Endothelial cell of umbilical vein (primary cell): ENCODE measurements at places on chromosomes 2 and 18. TPM values are rescaled to one million over a fixed set of nuclear protein-coding genes. Genes with fewer than 3 reads are reported as not detected.

The ZAP70 gene
- not detected in 2 replicates for total RNA-seq

- H3K27me3 ChIP-seq: no peaks in the 10 kb centered on the region
- no peaks in the 10 kb centered on the region for H3K4me1 ChIP-seq
- no peak overlapping the region for H3K27ac ChIP-seq
- H3K4me3 ChIP-seq: no peak overlapping the region
- no peaks in the 10 kb centered on the region for H3K36me3 ChIP-seq
These were observed 243.1 kb downstream of the ADCYAP1 start for GRCh38 chr18:1147730-1148129.

DNA sequence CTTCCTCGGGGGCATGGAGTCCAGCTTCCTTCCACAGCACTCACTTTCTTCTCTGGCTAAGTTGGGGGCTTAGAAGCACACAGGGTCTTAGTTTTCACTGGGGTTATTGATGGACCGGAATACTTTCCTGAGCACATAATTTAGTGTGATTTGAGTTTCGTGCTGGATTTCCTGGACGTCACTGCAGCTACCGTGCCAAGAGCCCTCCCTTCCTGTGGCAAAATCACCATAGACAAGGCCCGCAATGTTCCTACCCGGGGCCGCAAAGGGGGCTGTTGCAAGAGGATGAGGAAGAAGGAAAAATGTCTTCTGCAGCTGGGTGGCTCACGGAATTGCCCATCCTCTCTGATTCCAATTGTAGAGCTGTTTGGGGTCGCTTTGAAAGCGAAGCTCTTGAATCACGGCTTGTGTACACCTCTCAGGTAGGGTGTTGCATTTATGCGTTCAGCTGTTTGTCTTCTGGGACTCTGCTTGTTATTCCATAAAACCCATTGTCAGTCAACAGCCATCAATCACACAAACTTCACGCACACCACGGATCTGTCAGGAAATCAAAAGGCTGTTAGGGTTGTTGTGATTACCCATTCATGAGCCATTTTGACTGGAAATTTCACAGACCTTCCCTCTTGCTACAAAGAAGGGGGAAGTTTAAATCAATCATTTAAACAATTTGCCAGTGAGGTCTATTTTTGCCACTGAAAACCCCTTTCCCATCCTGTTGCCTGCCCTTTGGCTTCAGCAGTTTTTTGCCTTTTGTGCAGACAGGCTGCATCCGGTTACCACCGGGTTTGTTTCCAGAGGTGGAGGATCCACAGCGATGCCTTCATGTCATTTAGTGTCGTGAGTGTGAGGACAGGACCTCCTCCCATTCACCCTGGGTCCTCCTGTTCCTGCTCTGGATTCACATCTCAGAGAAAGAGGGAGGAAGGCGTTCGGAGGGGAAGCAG lies 36.0 kb downstream of the SMIM21 start:
- no peaks in the 10 kb centered on the region for H3K36me3 ChIP-seq
- no peaks in the 10 kb centered on the region for H3K4me1 ChIP-seq
- no peak overlapping the region for H3K27ac ChIP-seq

DNA sequence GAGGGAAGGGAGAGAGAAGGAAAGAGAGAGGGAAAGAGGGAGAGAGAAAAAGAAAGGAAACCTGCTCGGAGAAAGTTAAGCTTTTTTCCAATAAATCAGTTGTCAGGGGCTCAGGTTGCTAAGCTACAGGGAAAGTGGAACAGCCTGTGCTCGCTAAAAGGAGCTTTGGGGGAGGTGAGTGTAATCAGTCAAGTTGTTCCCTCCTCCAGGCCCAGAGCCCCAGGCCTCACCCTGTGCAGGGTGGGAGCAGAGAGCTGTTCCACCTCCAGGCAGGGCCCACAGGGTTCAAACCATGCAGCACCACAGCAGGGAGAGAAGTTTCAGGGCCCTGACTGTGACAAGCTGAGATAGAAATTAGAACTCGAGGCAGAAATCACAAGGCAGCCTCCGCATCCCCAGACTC lies 56.4 kb upstream of the PPP1CB start:
- no peak overlapping the region for H3K27ac ChIP-seq
- H3K4me1 ChIP-seq: peaks cover 12% of the 10 kb centered on the region
- no peak overlapping the region for H3K4me3 ChIP-seq
- H3K36me3 ChIP-seq: no peaks in the 10 kb centered on the region
- H3K27me3 ChIP-seq: no peaks in the 10 kb centered on the region
- no peak for DNase-seq

DNA sequence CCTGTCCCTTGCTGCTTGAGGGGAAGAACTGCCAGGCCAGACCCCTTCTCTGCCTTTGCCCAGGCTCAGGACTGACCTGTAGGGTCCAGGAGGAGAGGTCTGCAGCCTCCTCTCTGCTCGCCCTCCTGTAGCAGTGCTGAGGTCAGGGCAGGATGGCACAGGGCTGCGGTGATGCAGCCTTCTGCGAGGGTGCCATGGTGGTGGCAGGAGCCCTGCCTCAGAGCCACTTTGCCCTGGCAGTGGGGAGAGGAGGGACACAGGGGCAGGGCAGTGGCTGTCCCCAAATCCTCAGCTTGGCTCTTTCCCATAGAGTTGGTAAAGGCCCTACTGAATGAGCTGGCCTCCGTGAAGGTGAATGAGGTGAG lies 884 bp downstream of the PROM2 start:
- H3K4me3 ChIP-seq: no peak overlapping the region
- no peaks in the 10 kb centered on the region for H3K36me3 ChIP-seq
- DNase-seq: no peak
- H3K4me1 ChIP-seq: no peaks in the 10 kb centered on the region

GRCh38 chr2:147451902-147452515 lies 392.8 kb upstream of the ACVR2A start:
- H3K4me3 ChIP-seq: no peak overlapping the region
- DNase-seq: no peak
- no peaks in the 10 kb centered on the region for H3K4me1 ChIP-seq
- H3K36me3 ChIP-seq: no peaks in the 10 kb centered on the region
- no peak overlapping the region for H3K27ac ChIP-seq

- no peaks in the 10 kb centered on the region for H3K36me3 ChIP-seq
- H3K4me1 ChIP-seq: peaks cover 57% of the 10 kb centered on the region
- DNase-seq: peak; percentile 85
- H3K4me3 ChIP-seq: no peak overlapping the region
These were observed 275.1 kb downstream of the CDH20 start for GRCh38 chr18:61608316-61608715.

- no peaks in the 10 kb centered on the region for H3K27me3 ChIP-seq
- H3K4me3 ChIP-seq: no peak overlapping the region
- no peak overlapping the region for H3K27ac ChIP-seq
- H3K36me3 ChIP-seq: no peaks in the 10 kb centered on the region
These were observed 1995.5 kb upstream of the CELF4 start for GRCh38 chr18:39561126-39561525.

The ALLC gene
- total RNA-seq: not detected in 2 replicates

The SYT4 gene
- not detected in 2 replicates for total RNA-seq

The SPP2 gene
- total RNA-seq: not detected in 2 replicates

The CABYR gene
- 8.9 and 11.4 TPM in 2 replicates for total RNA-seq

The MYCN gene
- total RNA-seq: 3.6 and 6.8 TPM in 2 replicates

GRCh38 chr2:212176151-212176550 lies 362.5 kb downstream of the ERBB4 start:
- no peaks in the 10 kb centered on the region for H3K36me3 ChIP-seq
- no peak for DNase-seq
- H3K27ac ChIP-seq: no peak overlapping the region
- no peak overlapping the region for H3K4me3 ChIP-seq
- peaks cover 15% of the 10 kb centered on the region for H3K4me1 ChIP-seq
- no peaks in the 10 kb centered on the region for H3K27me3 ChIP-seq

GRCh38 chr2:65813631-65814173 lies 381.3 kb upstream of the SPRED2 start:
- DNase-seq: no peak
- H3K27me3 ChIP-seq: no peaks in the 10 kb centered on the region
- no peaks in the 10 kb centered on the region for H3K4me1 ChIP-seq
- H3K36me3 ChIP-seq: no peaks in the 10 kb centered on the region
- no peak overlapping the region for H3K4me3 ChIP-seq
- no peak overlapping the region for H3K27ac ChIP-seq

- H3K4me1 ChIP-seq: no peaks in the 10 kb centered on the region
- H3K27ac ChIP-seq: no peak overlapping the region
- no peak overlapping the region for H3K4me3 ChIP-seq
- H3K36me3 ChIP-seq: no peaks in the 10 kb centered on the region
- DNase-seq: no peak
- no peaks in the 10 kb centered on the region for H3K27me3 ChIP-seq
These were observed 198.5 kb downstream of the FHOD3 start for GRCh38 chr18:36496022-36496421.

GRCh38 chr18:71075147-71075546 lies 786.3 kb downstream of the SOCS6 start:
- H3K4me3 ChIP-seq: no peak overlapping the region
- no peaks in the 10 kb centered on the region for H3K27me3 ChIP-seq
- H3K4me1 ChIP-seq: no peaks in the 10 kb centered on the region

GRCh38 chr2:132497591-132497990 lies 81.0 kb downstream of the GPR39 start:
- H3K27ac ChIP-seq: no peak overlapping the region
- H3K27me3 ChIP-seq: no peaks in the 10 kb centered on the region
- H3K4me1 ChIP-seq: no peaks in the 10 kb centered on the region

GRCh38 chr18:71743634-71744033 lies 800.5 kb downstream of the CBLN2 start:
- no peak for DNase-seq
- H3K27me3 ChIP-seq: no peaks in the 10 kb centered on the region
- no peak overlapping the region for H3K4me3 ChIP-seq
- H3K4me1 ChIP-seq: no peaks in the 10 kb centered on the region

The LRRC30 gene
- not detected in 2 replicates for total RNA-seq

GRCh38 chr2:105600602-105600948 lies 144.1 kb upstream of the NCK2 start:
- H3K27me3 ChIP-seq: no peaks in the 10 kb centered on the region
- no peak overlapping the region for H3K4me3 ChIP-seq
- DNase-seq: no peak
- no peaks in the 10 kb centered on the region for H3K4me1 ChIP-seq
- H3K27ac ChIP-seq: no peak overlapping the region

The FAM124B gene
- total RNA-seq: 81.4 and 82.0 TPM in 2 replicates

DNA sequence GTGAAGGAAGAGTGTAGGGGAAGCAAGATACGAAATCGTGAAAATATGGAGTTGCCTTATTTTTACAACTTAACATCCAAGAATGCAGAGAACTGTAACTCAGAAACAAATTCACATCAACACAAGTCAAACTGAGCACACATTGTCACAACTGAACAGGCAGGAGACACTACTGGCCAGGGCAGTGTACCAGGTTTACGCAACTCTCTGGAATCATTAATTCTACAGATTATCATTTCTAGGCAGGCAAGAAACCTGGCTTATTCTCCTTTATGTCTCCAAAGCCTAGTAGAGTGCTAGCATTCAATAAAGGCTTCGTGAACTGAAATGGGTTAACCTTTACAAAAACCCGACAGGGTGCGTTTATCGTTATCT lies 584 bp downstream of the COA5 start:
- DNase-seq: no peak
- peak overlapping the region; percentile 98 for H3K27ac ChIP-seq
- peaks cover 32% of the 10 kb centered on the region for H3K4me1 ChIP-seq
- H3K36me3 ChIP-seq: peaks cover 1% of the 10 kb centered on the region
- peak overlapping the region; percentile 95 for H3K4me3 ChIP-seq

GRCh38 chr2:15980605-15981098 lies 40.3 kb downstream of the MYCN start:
- no peak overlapping the region for H3K4me3 ChIP-seq
- H3K36me3 ChIP-seq: no peaks in the 10 kb centered on the region
- H3K4me1 ChIP-seq: no peaks in the 10 kb centered on the region
- no peaks in the 10 kb centered on the region for H3K27me3 ChIP-seq
- DNase-seq: no peak
- no peak overlapping the region for H3K27ac ChIP-seq

DNA sequence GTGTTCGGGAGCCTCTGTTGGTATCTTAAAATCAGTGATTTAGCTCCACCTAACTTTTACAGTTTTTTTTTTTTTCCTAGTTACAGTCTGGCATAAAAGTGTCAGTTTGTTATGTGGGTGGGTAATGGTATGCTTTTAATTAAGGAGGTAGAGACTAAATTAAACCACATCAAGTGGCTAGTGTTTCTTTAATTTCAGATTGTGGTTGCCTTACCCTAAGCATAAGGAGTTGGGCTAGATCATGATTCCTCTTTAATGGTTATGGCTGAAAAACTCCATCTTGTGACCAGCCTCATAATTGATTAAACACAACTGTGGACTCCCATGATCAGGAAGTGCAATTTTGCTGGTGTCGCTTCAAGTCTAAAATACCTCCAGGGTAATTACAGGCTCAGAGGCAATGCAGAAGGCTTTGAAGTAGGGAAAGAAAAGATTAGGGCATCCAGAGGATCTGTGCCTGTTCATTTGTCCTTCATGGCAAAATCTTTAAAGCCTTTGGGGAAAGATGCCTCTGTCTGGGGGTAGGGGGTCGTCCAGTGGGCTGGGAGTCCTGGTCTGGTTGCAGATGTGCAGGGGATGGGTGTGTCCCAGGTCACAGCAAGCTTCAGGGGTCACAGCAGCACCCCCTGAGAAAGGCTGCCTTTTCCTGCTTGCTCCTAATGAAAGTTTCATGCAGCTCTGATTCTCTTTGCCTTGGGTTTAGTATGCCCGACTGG lies 579.2 kb downstream of the BCL11A start:
- no peaks in the 10 kb centered on the region for H3K27me3 ChIP-seq
- H3K4me1 ChIP-seq: no peaks in the 10 kb centered on the region
- no peak overlapping the region for H3K4me3 ChIP-seq
- no peak overlapping the region for H3K27ac ChIP-seq
- no peaks in the 10 kb centered on the region for H3K36me3 ChIP-seq

The CNDP1 gene
- not detected in 2 replicates for total RNA-seq

DNA sequence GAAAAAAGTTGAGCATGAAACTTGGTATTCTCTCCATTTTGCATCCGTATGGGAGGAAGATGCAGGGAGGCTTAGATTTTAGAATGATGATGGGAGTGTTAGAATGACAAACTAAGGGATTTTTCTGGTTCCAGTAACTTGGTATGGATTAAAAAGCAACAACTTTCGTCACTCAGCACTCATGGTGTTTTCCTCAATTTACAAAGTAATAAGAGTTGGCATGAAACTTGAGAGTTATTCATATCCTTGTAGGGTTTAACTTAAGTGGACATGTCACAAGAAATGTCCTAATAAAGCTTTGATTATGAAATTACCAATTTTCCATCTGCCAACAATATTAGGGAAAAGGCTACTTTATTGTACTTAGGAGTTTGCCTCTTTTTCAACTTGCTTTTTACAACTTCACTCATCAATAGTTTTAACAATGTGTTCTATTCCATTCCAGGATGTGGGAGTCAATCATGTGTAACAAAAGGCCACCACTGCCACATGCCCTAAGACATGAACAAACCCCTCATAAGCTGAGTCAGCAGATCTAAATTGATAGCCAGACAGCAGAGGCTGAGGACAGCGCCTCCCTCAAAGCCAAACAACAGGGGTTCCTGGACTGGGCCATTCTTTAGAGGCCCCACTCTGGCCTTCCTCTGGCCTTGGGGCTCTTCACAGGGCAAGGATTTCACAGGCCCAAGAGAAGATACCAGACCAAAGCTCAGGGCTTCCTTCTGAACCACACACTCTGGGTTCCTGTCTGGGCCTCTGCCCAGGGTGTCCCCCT lies 265.8 kb downstream of the TNS1 start:
- no peak overlapping the region for H3K27ac ChIP-seq
- DNase-seq: no peak
- no peaks in the 10 kb centered on the region for H3K36me3 ChIP-seq
- H3K4me3 ChIP-seq: no peak overlapping the region
- H3K27me3 ChIP-seq: no peaks in the 10 kb centered on the region
- H3K4me1 ChIP-seq: no peaks in the 10 kb centered on the region
